ENCODE measurements at places on chromosomes 12 and 14.

- DNase-seq: no peak
Measured at GRCh38 chr14:36767603-36768281, 106.1 kb downstream of the PAX9 start.

- DNase-seq: no peak
Measured at GRCh38 chr12:104865080-104865479, 93.0 kb downstream of the SLC41A2 start.

DNA sequence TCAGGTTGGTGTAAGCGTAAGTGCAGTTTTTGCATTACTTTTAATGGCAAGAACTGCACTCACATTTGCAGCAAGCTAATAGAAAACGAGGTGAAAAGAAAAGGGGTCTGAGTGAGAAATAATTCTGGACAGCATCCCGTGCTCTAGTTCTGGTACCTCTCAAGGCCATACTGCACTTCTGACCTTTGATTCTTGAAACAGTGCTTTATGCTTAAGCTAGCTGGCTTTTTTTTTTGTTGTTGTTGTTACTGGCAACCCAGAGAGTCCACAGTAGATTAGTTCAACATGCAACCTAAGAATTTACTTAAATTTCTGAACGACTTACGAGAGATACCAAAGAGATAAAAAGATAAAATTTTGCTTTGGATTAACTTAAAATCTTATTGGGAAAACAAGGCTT lies 75.2 kb upstream of the PRKD1 start:
- no peak for DNase-seq

DNA sequence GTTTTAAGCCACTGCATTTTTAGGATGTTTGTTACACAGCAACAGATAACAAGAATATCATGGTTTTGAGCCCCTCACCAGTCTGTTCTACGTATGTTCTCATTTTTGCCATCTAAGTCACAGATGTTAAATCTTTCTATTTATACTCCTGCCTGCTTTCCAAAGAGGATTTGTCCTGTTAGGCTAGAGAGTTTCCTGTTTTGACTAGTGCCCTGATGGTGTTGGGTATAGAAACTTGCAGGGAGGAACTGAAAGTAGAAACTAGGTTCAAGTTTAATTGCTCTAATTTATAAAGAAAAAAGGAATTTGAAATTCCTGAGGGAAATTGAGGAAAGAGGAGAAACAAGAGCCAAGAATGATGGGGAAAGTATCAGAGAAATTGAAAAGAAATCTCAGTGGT lies 74.4 kb upstream of the COCH start:
- no peak for DNase-seq

DNA sequence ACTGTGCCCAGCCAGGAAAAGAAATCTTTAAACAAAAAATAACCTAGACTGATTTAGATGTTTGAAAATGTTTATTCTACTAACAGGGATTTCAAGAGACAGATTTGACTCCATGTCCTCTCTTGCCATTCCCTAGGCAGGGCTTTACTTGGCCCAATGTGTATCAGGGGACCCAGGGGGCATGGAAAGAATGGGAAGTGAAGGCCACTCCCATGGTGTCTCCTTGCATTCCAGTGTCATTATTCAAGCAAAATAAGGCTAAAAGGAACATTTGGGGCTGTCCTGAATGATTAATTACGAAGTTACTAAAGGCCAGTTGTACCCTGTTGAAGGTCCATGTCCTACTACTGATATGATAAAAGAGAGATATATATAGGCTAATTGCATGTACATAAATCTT lies 151.9 kb upstream of the ATF7IP start:
- DNase-seq: no peak

- DNase-seq: no peak
Measured at GRCh38 chr14:59337141-59337611, 128.0 kb downstream of the GPR135 start.

DNA sequence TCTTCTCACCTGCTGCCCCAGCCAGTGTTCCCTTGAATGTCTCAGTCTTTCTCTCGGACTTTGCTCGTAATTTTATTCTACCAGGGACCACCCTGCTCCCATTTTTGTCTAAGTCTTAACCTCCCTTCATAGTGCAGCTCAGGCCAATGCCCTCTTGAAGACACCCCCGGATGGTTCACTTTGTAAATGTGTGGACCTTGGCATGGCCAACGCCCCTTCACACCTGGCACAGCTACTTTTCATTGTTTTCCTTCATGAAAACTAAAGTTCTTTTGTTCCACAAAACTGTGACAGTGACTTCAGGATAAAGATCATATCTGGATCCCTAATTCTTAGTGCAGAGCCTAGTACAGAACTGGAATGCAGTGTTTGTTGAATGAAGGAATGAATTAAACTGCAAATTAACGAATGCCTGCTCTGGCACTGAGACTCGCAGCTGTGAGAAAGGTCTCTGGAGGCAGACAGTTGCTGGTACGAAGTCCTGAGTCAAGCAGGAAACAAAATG lies 3.5 kb upstream of the RNASE4 start:
- no peak for DNase-seq

GRCh38 chr14:34387974-34388516 lies 74.0 kb downstream of the SPTSSA start:
- no peak for DNase-seq

DNA sequence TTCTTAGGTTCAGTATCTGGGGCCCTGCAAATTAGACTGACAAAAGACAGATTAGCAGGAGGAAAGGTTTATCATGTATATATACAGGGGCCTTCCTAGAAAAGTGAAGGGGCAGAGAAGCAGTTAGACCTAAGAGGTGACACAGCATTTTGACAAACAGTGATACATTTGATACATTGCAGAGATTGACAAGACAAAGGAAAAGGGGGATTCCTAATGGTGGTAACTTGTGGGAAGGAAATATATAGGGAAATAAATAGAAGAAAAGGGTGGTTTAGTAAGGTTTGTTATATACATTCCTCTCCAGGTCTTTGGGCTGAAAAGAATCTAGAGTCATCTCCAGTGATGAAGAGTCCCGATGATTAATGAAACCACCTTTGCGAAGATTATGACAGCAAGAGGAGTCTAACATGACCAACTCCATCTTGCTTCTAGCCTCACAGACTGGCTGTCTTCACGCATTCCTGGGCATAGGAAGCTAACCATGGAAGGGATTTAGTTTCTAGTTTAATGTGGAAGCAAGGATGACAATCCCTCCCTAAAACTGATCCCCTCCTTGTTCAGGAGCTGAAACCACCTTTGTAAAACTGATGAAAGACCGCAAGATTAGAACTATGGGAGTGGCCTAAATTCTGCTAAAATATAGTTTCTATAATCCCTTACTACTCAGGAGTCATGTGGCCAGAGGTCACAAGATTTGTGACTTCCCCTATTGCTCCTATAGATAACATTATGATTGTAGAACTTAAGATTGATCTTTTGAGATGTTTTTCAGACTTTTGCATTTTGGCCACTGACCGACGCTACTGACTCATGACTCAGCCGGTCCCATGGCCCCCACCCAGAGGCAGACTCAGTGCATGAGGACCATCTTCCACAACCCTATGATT lies 31.1 kb upstream of the CPM start:
- DNase-seq: no peak

DNA sequence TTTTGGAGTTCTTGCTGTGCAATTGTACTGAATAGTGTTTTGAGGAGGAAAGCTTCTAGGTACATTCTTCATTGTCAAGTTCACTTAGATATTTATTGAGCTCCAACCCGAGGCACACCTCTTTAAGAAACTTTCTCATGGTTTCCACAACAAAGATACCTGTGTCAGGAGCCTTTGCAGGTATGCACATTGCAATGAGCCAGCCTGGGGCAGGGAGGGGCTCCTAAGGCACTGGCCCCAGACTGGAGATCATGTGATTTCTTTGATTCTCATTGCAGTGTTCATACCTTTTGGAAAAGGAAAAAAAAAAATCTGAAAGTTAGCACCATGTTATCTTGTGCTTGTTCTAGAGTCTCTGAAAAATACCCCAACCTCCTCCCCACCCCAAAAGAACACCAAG lies 80.3 kb downstream of the PRMT8 start:
- DNase-seq: no peak

DNA sequence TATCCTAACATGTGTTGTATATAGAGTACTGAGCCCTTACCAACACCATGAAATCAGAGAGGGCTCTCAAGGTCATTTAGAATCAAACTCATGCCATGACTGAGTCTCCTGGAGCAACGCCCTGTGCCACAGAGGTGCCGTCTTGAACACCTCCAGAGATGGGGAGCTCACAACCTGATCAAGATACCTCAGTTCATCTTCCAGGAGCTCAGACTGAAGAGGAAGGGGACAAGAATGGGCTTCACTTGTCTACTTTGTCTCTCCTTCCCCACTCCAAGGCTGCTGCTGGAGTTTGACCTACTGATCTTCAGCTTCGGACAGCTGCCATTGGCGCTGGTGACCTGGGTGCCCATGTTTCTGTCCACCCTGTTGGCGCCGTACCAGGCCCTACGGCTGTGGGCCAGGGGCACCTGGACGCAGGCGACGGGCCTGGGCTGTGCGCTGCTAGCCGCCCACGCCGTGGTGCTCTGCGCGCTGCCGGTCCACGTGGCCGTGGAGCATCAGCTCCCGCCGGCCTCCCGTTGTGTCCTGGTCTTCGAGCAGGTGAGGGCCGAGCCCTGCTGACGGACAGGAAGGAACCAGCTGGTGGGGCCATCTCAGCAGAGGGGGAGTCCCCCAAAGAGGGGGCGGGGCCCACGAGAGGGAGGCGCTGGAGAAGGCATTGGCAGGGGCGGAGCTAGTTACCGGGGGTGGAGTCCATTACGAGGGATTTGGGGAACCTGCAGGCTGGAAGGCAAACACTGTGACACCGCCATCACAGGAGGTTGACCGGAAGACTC lies 12.0 kb downstream of the SOAT2 start:
- DNase-seq: no peak

GRCh38 chr12:6866163-6866919 lies 990 bp upstream of the TPI1 start:
- no peak for DNase-seq

DNA sequence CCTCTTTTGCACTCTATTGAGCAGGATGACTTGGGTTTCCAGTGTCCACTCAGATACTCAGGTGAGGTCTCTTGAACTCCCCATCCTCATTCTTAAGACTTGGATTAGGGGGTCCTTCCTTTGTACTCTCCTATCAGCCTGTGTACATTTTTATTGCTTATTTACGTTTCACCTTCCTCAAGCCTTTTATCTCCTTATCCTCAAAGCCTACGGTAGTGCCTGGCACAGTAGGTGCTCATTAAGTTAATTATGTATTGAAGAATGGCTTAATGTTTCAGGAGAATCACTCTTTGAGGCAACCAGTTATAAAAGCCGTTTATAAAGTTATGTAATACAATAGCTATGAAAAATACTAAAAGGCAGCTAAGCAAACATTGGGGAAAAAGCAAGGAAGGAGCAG lies 315.7 kb downstream of the NPAS3 start:
- DNase-seq: no peak

GRCh38 chr12:103773109-103773910 lies 67.7 kb downstream of the NT5DC3 start:
- DNase-seq: no peak

- DNase-seq: no peak
Measured at GRCh38 chr12:54159140-54159539, 29.6 kb downstream of the SMUG1 start.

DNA sequence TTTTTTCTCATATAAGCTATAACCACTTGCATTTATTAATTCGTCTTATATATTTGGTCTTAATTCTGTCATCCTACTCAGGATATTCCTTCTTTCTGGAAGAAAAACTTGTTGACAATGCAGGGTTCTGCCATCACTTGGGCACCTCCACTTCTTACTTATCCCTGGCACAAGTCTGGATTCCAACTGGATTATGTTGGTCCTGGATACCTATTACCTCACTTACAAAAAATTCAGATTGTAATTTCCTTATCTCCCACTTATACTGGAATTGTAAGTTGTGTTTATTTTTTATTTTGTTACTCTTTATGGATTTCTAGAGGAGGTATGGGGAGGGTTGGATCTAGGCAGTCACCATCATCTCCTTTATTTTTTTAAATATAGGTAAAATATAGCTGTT lies 36.7 kb downstream of the LRRIQ1 start:
- no peak for DNase-seq

GRCh38 chr14:72736308-72736707 lies 157.6 kb downstream of the DPF3 start:
- no peak for DNase-seq
